Activated T-cell treated with anti-CD3 and anti-CD28 coated beads, Interleukin-2, amount 50 U/mL, for 4 hours (primary cell): ENCODE measurements at places on chromosomes 7 and 10. TPM values are rescaled to one million over a fixed set of nuclear protein-coding genes. Genes with fewer than 3 reads are reported as not detected.

- no peak for DNase-seq
Observed at GRCh38 chr7:25759286-25759685, 392.7 kb upstream of the NFE2L3 start.

Gene ARF5
- total RNA-seq = 104 TPM

DNA sequence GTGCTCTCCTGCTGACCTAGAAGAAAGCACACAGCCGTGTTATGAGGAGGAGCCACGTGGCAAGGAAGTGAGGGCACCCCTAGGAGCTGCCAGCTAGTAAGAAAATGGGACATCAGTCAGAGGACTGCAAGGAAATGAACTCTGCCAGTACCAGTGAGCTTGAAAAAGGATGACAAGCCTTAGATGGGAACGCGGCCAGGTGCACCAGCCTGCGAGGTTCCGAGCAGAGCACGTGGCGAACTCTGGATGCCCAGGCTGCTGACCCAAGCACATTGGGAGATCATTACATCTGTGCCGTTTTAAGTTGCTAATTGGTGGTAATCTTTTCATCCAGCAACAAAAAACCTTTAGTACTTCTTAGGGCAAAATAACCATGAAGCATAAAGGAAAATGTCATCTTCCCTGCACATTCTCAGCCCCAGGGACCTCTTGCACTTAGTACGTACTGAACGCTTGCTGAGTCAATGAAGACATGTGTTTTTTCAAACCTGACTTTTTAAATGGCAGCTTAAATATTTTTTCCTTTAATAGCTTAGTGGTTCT is 69.4 kb downstream of the AMZ1 start:
- no peak for DNase-seq

Gene DBF4
- total RNA-seq = 43.9 TPM

GRCh38 chr7:130099331-130099730 is 29.0 kb downstream of the KLHDC10 start:
- no peak for DNase-seq

GRCh38 chr7:14047709-14048399 is 58.4 kb upstream of the ETV1 start:
- DNase-seq = no peak

DNA sequence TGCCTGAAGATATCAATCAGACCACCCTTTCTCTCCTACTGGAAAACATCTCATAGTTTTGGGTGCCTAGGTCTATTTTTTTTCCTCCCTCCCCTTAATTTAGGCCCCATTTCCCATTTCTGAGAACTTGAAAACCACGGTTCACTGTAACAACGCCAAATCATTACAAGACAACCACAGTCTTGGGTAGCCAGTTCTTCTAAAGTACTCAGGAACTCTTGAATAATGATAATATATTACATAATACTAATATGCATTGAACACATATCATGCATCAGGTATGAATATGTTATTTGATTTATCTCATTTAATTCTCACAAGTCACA is 185.1 kb upstream of the ADO start:
- DNase-seq = no peak

- DNase-seq = no peak
Observed at GRCh38 chr10:22185586-22185985, 32.2 kb downstream of the EBLN1 start.

Gene HTR5A
- total RNA-seq = not detected

GRCh38 chr10:54843085-54843646 is 42.1 kb upstream of the PCDH15 start:
- DNase-seq = no peak

- DNase-seq = no peak
Observed at GRCh38 chr7:20038676-20039075, 178.5 kb downstream of the MACC1 start.

GRCh38 chr7:140479739-140480084 is 407 bp upstream of the MKRN1 start:
- no peak for DNase-seq

- DNase-seq = no peak
Observed at GRCh38 chr7:92737706-92738105, 98.7 kb downstream of the CDK6 start.

GRCh38 chr7:33816106-33816505 is 89.2 kb upstream of the BMPER start:
- DNase-seq = no peak

DNA sequence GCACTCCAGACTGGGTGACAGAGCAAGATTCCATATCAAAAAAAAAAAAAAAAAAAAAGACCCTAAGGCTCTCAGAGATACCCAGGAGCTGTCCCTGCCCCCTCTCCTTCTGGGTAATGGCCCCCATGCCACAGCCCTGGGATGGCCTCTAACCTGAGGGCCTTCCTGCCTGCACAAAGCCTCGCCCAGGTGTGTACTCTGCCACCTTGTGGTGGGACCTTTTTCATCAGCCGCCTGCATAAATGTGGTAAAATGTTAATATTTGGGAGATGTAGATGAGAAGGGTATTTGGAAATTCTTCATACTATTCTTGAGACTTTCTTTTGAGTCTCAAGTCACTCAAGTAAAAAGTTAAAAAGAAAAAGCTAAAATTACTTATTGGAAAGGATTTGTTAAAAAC is 46.3 kb upstream of the RNF216 start:
- DNase-seq = peak; percentile 38

Gene CUL2
- total RNA-seq = 48.9 TPM

- no peak for DNase-seq
Observed at GRCh38 chr10:51629934-51630639, 69.3 kb downstream of the CSTF2T start.

- DNase-seq = no peak
Observed at GRCh38 chr10:20858292-20859124, 38.6 kb downstream of the NEBL start.

Gene NPFFR1
- not detected for total RNA-seq

Gene NFKB2
- total RNA-seq = 365 TPM

- DNase-seq = no peak
Observed at GRCh38 chr10:6300106-6300783, 97.5 kb downstream of the PFKFB3 start.

DNA sequence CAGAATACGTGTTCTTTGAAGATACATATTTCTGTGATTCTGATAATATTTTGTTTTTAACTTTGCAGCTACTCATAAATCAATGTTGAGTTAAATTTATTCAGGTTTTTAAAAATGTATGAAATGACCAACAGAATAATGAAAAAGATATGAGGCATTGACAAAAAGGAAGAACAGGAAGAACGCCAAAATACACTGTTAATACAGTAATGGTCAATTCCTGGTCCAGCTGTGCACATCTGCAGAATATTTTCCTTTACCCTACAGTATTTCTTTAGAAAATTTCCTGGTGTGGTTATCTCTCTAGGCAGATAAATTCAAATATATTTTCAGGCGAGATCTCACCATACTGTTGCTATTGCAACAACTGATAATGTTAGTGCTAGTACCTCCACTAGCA is 203.2 kb upstream of the DGKB start:
- no peak for DNase-seq

DNA sequence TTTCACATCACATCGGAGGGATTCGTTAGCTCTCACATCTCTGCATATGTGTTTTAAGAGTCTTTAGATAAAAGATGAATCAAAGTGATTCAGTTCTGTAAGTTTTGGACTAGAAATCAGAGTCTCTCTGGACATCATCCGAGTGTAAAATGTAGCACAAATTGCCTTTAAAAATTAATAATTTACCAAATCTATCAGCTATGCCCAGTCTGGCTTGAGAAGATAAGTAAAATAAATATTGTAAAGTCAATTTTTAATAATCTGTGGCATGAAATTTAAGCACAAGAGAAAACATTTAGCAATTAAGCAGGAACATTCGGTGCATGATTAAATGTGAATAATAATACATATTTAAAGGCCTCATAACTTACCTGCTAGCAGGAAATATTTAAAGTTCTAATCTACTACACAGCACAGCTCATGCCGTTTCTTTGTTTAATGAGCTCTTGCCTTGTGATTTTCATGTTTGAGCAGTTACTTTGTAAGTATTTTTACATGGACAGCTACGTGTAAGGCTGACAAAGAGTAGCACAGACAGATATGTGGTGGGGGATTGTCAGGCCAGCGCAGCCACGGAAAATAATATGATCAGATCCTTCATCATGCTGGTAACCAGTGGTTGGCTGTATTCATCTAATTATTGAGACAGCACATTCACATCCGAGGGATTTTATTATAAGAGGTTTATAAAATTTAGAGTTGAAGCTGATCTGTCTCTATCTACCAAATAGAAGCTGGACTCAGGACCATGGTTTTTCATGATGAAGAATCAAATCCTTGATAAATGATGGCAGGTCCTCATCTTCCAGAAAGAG is 317.3 kb downstream of the ADARB2 start:
- no peak for DNase-seq

DNA sequence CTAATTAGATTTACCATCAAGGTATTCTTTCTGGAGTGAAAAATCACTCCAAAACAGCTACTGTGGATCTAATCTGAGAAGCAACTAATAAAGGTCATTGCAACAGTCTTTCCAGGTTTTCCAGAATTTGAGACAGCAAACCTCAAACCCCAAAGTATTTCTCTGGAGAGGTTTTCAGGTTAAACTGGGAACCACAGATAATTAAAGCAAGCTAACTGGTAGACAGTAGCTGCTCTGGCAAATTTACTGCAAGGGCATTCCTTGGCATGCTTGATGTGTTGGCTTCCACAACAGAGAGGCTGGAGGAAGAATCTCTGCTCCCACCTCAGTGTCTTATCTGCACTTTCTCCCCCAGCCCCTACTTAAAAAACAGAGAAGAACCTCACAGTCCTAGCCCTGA is 140.0 kb upstream of the NRBF2 start:
- no peak for DNase-seq

Gene TRIM50
- not detected for total RNA-seq

- DNase-seq = no peak
Observed at GRCh38 chr10:34134602-34135001, 680.5 kb downstream of the PARD3 start.

Gene TSC22D4
- 65.4 TPM for total RNA-seq

Gene NRAP
- not detected for total RNA-seq

Gene CFAP43
- total RNA-seq = not detected

DNA sequence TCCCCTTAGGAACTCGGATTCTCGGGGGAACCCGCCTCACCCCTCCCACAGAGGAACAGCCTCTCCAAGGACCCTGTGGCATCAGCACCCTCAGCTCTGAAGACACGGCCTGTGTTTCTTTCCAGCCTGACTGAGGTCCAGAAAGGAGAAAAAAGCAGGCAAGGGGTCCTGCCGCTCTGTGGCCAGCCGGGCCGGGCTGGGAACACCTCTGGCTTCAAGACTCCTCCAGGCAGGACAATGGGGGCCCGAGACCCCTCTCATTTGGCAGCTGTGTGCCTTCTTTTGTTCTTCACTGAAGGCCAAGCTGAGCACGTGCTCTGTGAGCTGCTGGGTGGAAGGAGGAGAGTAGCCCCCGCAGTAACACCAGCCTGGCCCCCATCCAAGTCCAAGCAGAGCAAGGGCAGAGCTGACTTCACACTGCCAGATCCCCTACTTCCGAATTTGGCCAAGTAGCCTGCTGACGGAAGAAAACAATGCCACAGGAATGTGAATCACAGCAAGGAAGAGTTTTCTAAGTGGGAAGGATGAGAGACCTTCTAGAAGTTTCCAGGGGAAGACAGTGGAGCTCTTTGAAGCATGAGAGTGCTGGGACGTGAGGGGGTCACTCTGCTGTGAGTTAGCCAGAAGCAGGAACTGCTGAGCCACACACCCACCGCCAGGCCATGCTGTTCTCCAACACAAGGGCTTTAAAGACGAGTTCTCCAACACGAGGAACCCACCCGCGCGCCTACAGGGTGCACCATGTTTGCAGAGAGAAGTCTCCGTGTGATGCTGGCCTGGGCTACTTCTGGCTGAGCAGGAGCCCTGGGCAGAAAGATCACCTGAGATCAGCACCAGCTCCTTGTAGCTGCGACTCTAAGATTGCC is 3.1 kb downstream of the CNPY1 start:
- DNase-seq = no peak

- no peak for DNase-seq
Observed at GRCh38 chr10:132488231-132488821, 49.3 kb upstream of the INPP5A start.

Gene SLC26A3
- total RNA-seq = 0.37 TPM

DNA sequence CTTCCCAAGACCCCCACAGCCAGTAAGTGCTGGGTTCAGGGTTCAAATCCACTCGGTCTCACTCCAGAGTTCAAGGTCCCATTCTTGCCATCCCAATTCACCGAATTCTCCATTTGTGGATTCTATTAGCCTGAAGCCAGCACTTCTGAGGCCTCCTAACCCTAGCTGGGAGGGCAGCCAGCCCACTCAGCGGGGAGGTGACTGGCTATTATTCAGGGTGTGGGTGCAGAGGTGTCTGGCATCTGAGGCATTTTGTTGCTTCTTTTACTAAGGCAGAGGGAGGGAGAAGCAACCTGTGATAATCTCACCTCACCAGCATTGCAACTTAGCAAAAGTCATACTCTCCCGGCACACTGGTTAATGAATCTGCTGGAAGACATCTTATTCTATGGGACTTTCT is 8.7 kb upstream of the PTPRN2 start:
- DNase-seq = no peak

Gene GPER1
- total RNA-seq = 0.11 TPM

DNA sequence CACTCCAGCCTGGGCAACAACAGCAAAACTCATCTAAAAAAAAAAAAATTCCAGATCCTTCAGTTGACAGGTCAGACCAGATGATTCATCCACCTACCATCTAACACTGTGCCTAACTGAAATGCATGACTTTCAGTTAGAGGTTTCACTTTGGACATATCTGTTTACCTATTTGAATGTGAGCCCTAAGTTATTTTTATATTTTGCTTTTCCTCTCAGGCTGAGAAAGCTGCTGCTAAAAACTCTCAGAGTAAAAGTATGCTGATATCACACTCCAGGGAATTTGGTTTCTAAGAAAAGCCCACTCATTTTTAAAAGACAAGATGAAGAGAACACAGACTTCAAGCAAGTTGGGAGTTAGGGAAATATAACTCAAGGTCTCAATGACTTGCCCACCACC is 126.0 kb downstream of the SGMS1 start:
- no peak for DNase-seq

GRCh38 chr10:62669341-62669740 is 135.2 kb upstream of the ADO start:
- no peak for DNase-seq

Gene GBX1
- total RNA-seq = not detected

DNA sequence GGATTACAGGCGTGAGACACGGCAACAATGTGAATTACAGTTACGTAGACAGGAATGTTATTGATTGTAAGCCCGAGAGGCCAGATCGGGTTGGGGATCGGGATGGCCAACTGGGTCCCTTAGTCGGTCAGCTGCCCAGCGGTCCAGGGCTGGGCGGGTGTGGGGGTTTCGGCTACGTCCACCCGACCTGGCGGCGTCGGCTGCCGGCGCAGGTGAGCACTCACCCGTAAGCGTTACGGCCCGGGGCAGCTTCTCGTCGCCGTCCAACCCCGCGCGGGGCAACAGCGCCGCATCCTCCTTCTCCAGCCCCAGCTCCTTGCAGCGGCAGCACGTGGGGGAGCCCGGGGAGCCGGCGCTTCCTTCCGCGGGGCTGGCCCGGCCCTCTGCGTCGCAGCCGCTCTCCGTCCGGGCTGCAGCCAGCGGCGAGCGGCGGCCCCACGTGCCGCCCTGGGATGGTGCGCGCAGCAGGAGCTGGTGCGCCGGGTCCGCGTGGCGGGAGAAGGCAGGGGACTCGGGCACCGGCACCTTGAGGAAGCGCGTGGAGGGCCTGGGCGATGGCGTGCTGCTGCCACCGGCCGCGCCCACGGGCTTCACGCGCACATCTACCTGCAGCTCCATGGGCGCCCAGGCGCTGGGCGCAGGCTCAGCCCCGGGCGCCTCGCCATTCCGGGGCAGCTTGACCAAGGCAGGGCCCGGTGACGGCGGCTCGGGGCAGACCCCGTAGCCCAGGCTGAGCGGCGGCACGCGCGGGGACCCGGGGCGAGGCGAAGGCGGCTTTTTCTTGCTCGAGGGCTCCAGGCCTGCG is 609 bp downstream of the KLRG2 start:
- DNase-seq = no peak
